ENCODE measurements at places on chromosomes 2 and 18. TPM values are rescaled to one million over a fixed set of nuclear protein-coding genes. Genes with fewer than 3 reads are reported as not detected.

Gene DES
- total RNA-seq: 858 TPM

Gene GTF2A1L
- total RNA-seq: 0.11 TPM

Gene MAP2
- total RNA-seq: 13.4 TPM

Gene DOCK10
- total RNA-seq: 113 TPM

Gene FAP
- total RNA-seq: 269 TPM

Gene FKBP1B
- 10.9 TPM for total RNA-seq

Gene TAF4B
- total RNA-seq: 2.3 TPM

Gene UGT1A4
- total RNA-seq: not detected

Gene AGXT
- under 0.01 TPM for total RNA-seq

Gene CABLES1
- total RNA-seq: 2.7 TPM

Gene GAL3ST2
- total RNA-seq: 0.44 TPM

Gene KLHL30
- not detected for total RNA-seq

Gene DQX1
- 0.11 TPM for total RNA-seq

Gene MC5R
- not detected for total RNA-seq

Gene VWA3B
- total RNA-seq: not detected

Gene HAUS1
- total RNA-seq: 37.9 TPM

Gene ADCYAP1
- total RNA-seq: not detected

Gene LBX2
- total RNA-seq: 2.0 TPM

Gene IL36B
- total RNA-seq: not detected

Gene TNFAIP6
- 67.4 TPM for total RNA-seq

Gene TXNDC2
- 0.22 TPM for total RNA-seq

Gene LYPD6
- total RNA-seq: 4.4 TPM

Gene AKAIN1
- not detected for total RNA-seq

Gene FTCDNL1
- 4.1 TPM for total RNA-seq

Gene SERPINB11
- not detected for total RNA-seq

Gene STAT4
- total RNA-seq: 0.55 TPM

Gene MPP4
- total RNA-seq: 2.0 TPM

Gene PARD6G
- 6.1 TPM for total RNA-seq

Gene MAPRE3
- total RNA-seq: 6.6 TPM

Gene SERPINB13
- total RNA-seq: not detected

Gene CCDC85A
- total RNA-seq: 4.6 TPM

Gene ZNF892
- total RNA-seq: 4.5 TPM

Gene HAAO
- total RNA-seq: 0.25 TPM

Gene TTN
- total RNA-seq: 1.7 TPM

Gene MAPK4
- total RNA-seq: not detected
